ENCODE measurements at places on chromosomes 5 and 9.

- no peak for DNase-seq
These were observed 28.2 kb upstream of the SMAD5 start for GRCh38 chr5:136104306-136104965.

DNA sequence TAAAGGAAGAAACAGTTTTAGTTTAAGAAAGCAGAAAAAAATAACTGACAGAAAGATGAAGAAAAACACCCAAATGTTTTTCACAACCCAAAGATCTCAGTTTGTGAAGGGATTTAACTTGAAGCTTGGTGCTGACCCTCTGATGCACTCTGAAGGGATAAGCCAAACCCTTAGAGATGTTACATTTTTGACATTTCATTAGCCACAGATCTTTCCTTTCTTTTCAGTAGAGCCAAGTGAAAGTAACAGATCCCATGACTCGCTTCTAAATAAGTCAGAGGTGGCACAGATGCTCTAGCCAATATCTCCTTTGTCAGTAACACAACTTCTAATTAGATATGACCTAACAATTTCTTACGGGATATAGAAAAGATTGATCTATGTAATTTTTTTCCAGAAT is 394.5 kb upstream of the EDIL3 start:
- DNase-seq, result no peak

- no peak for DNase-seq
These were observed 16.4 kb upstream of the FCN2 start for GRCh38 chr9:134863941-134864820.

DNA sequence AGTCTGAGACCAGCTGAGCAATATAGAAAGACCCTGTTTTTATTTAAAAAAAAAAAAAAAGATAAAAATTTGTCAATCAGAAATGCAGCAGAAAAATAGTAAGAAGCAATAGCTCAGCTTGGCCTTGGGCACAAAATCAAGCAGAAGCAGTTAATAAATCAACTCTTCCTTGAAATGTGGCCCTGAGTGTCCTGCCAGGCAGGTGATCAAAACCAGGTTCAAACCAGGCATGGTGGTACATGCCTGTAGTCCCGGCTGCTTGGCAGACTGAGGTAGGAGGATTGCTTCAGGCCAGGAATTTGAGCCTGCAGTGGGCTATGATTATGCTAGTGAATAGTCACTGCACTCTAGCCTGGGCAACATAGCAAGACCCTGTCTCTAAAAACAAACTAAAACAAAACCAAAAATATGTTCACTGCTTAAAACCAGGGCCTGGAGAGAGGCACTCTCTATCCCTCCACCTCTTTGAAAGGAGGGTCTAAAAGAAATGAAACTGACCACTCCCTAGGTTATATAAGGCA is 27.9 kb upstream of the KLF9 start:
- DNase-seq, result no peak

Data from stimulated activated naive CD4-positive, alpha-beta T cell treated with Interleukin-2 at 50 U/mL for 16 hours (primary cell).